ENCODE measurements at places on chromosomes 1 and 21.

- peak; percentile 66 for DNase-seq
These were observed at the start of gene PODN for GRCh38 chr1:53061859-53062707. Gene PODN (plus strand): TSS chr1:53062213. CDS start chr1:53069856, 7,643 bp downstream.

DNA sequence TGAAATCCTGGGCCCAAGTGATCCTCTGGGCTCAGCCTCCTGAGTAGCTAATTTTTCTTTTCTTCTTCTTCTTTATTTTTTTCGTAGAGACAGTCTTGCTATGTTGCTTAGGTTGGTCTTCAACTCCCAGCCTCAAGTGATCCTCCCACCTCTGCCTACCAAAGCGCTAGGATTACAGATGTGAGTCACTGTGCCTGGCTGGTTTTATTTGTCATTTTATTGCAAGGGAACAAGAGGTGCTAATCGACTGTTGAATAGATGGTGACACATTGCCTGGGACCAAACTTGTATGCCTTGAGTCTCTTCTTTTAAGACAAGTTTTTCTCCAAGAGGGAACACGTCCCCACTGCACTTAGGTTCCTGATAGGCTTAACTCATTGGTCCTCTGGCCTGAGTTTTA lies 20.0 kb upstream of the KLHDC8A start:
- peak; percentile 41 for DNase-seq

- DNase-seq: no peak
These were observed 1080.6 kb downstream of the PLA2G4A start for GRCh38 chr1:187909382-187909781.

- no peak for DNase-seq
These were observed 321.0 kb downstream of the PTBP2 start for GRCh38 chr1:97042551-97042950.

DNA sequence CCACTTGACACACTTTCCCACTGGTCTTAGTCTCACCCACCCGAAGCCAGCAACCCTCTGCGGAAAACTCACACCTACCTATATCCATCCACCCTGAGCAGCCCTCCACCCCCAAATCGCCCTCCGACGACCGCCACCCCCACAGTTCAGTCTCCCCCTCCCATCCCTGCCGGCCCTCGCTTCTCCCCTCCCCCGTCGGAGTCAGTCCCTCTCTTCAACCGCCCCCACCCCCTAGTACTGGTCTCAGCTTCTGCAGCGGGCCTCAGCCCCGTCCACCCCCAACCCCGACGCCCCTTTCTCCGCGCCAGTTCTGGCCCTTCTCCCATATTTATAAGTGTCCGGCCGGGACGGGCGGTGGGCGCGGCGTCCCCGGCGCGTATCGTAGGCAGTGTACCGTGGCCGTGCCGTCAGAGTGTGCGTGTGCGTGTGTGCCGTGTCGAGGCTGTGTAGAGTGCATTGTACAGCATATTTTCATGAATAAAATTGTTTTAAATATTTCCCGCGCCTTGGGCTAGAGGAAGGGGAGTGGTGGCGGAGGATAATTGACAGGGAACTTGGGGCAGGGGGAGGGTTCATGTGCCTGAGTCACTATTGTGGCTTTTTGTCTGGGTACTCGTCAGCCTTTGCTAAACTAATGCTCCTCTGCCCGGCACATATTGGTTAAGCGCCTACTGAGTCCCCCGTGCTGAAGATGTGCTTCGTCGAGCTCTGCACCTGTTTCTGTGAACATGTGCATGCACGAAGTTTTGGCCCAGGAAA lies 22.0 kb downstream of the FOXO6 start:
- no peak for DNase-seq

DNA sequence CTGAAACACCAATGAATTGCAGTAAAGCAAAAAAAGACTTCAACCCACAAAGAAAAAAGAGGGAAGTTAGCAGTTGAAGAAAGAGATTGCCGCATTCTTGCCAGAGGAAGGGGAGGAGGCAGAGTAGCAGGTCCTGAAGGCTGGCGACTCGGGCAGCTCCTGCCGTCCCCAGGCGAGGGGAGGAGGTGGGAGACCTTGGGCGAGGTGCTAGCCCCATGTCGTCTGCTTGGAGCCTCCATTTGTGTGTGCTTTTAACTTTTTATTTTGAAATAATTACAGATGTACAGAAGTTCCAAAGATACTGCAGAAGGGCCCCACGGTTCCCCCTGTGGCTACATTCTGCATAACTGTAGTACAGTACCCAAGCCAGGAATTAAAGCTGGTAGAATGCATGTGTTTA lies 6.7 kb downstream of the TRPM2 start:
- no peak for DNase-seq
